AG10803 (cell line): ENCODE measurements at places on chromosomes 3 and 15.
A peak's percentile ranks its signal among the peaks of the same experiment; 100 is the strongest.

GRCh38 chr3:170780471-170780870 lies 89.5 kb downstream of the RPL22L1 start:
- DNase-seq: no peak

GRCh38 chr15:56608140-56608778 lies 125.0 kb downstream of the ZNF280D start:
- DNase-seq: peak; percentile 21

GRCh38 chr3:107892955-107893624 lies 197.7 kb downstream of the CD47 start:
- peak; percentile 35 for DNase-seq

GRCh38 chr3:167700046-167700445 lies 34.6 kb downstream of the PDCD10 start:
- peak; percentile 34 for DNase-seq

DNA sequence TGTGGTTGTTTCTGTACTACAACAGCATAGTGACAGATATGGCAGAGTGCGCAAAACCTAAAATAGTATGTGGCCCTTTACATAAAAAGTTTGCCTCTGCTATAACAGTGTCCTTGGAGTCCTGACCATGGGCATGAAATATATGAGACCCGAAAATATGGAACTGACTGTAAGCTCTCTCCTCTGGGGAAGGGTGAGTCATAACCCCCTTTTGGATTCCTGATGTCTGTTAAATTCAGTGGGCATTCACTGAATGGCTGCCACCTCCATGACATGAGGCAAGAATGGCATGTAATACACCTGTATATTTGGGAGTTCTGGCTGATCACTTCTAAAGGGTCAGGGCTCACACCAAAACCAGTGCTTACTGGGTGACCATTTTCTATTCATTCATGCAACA lies 6.1 kb downstream of the TBC1D2B start:
- no peak for DNase-seq

- no peak for DNase-seq
Observed at GRCh38 chr3:178750639-178751300, 214.5 kb downstream of the KCNMB2 start.

DNA sequence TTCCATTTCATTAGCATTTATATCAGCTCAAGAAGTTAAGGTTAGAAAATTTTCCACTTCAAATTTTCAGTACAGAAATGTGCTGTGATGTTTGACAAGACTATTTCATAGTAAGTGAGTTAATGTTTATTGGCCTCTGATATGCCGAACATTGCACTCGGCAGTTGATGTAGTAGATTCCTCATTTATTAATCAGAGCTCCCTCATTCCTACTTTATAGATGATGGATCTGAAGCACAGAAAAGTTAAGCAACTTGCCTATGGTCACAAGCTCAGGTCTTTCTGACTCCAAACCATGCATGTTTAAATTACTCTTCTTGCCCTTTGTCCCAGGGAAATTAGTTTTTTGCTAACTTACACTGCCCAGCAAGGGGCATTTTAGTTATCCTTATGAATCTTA lies 92.0 kb downstream of the ATG7 start:
- peak; percentile 50 for DNase-seq

DNA sequence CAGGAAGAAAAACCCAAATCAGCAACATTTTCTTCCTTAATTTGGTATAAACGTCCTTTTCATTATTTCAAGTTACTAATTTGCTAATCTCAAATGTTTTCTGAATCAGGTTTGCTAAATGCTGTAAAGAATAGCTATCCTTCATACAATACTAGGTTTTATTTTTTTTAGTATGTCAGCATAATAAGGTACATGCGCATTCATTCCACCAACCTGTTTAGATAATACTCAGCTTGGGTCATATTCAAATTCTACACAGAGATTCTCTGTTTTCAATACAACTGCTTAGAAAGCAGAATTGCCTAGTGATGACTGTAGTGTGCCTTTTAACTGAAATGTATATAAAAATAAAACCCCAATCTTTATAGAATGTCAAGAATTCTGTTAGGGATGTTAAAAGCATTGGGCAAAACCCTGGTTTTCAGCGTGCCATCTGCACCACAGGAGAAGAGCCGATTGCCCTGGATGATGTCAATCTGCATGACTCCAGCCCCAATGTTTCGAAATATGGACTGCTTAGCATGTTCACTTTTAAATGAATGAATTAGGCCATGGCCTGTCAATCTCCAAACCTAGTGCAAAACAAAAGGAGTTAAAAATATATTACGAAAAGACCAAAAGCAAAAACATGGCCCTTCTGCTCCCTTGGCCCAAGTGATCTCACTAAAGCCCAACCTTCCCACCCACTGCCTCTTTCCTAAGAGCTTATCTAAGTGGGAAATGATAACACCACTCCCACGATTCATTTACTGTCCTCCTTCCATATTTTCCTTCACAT lies 107.4 kb downstream of the GLDN start:
- DNase-seq: peak; percentile 31

DNA sequence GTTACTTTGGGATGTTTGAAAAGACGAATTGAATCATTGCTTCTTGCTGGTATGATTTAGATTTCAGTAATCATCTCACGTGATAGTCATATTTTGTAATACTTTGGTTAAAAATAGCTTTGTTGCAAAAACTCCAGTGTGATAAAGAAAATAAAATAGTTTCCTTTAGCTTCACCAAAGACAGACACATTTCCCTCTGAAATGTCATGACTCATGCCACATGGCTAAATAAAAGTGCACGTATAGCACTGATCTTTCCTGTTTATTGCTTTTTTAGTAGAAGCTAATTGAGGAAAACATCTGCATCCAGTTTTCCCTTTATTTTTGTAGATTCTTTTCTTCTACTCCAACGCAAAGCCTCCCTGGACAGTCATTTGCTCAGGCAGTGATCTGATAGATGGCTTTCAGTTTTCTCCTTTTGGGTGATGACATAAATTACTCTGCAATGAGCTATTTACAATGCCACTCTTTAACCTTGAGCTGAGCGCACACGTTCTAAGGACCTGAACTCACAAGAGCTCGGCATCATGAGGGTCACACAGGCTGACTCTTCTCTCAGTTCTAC lies 84.9 kb downstream of the ARNT2 start:
- peak; percentile 94 for DNase-seq

DNA sequence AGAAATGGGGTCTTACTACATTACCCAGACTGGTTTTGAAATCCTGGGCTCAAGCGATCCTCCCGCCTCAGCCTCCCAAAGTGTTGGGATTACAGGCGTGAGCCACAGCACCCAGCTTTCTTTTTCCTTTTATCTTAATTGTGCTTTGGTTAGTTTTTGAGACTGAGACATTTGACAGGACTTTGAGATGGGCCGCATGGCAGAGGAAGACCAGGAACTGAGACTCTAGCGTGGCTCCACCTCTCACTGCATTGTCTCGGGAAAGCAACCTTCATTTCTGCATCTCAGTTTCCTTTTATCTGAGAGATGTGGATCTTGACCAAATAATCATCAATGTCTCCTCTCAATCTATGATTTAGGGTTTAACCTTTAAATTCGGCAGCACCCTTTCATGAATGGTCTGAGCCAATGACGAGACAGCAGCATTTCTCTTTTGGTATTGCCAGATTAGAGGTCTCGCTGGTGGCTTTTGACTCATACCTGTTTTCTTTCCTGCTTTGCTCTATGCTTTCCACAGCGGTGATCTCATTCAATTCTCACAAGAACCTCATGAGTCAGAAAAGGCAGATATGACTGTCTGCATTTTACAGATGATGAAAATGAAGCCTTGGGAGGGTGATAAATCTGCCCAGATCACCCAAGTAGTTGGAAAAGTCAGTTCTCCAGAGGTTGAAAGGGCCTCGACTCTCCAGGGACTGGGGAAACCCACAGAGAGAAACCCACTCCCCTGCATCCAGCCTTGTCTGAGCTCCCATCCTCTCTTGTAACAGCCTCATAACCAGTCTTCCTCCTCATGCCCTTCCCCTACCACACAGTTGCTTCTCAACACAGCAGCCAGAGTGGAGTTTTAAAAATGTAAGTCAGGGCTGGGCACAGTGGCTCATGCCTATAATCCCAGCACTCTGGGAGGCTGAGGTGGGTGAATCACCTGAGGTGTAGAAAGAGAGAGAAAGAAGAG lies 84.8 kb upstream of the FOXB1 start:
- DNase-seq: peak; percentile 34

DNA sequence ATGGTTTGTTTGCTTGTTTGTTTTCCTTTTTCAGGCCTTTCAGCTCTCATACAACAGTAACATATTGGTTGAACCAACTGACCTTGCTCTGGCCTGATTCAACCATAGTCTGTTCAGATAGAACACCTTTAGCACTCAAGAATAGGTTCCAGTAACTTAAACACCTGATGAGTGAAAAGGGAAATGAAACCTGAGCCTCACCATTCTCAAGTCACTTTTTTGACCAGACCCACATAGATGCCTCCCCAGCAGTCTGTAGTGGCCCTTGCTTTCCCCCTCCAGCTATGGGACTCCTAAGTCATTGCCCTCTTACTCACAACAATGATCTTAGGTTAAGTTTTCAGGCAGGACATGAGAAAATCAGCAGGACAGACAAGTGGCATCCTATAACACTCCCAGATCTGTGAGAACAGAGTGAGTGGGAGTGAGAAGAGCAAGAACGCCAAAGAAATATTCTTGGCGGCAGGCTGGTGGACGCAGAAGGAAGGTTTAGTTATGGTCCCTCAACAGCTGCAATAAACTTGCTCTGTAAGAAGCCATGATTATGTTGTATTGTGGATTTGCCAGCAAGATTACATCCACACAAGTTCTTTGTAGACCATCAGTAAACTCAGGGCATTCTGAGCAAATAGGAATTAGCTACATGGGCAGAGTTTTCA lies 367.5 kb downstream of the MECOM start:
- DNase-seq: no peak

- peak; percentile 65 for DNase-seq
Observed at GRCh38 chr15:63532307-63532744, 27.9 kb downstream of the USP3 start.

- DNase-seq: no peak
Observed at GRCh38 chr3:119746423-119746822, 35.5 kb upstream of the NR1I2 start.

DNA sequence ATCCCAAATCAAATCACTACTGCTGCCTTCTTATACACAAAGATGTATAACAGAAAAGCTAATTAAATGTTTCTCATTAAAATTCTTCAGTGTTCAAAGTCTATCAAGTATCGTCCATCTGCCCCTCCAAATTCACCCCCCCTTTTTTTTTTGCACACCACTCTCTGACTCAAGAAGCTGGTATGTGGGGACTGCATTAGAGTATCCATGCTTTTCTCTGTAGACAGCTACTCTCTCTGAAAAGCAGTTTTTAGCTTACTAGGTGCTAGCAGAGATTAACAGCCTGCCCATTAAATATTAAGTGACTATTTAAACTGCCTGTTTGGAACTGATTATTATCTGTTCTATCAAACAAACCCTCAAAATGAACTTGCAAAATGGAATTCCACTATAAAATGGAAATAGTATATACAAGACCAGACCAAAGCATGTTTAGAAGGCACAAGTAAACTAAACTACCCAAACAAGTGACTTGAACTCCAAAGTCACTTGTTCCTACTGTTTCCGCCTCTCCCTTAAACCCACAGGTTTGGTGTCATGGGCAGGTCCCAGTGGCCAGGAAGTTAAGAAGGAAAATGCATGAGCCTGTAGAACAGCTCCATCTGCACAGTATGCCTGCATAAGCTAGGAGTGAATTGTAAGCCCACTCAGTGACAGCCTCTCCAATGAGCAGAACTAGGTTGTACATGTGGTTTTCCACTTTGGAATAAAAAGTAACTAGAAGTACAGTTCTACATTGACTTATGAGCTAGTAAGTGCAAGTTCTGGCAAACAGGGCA lies 32.5 kb downstream of the GBE1 start:
- peak; percentile 66 for DNase-seq

GRCh38 chr3:89571298-89571697 lies 463.9 kb downstream of the EPHA3 start:
- DNase-seq: no peak
